EL (cell line): ENCODE measurements at places on chromosomes 5 and 9.

GRCh38 chr5:143594902-143595818 lies 191.7 kb upstream of the NR3C1 start:
- DNase-seq, result peak; percentile 42

DNA sequence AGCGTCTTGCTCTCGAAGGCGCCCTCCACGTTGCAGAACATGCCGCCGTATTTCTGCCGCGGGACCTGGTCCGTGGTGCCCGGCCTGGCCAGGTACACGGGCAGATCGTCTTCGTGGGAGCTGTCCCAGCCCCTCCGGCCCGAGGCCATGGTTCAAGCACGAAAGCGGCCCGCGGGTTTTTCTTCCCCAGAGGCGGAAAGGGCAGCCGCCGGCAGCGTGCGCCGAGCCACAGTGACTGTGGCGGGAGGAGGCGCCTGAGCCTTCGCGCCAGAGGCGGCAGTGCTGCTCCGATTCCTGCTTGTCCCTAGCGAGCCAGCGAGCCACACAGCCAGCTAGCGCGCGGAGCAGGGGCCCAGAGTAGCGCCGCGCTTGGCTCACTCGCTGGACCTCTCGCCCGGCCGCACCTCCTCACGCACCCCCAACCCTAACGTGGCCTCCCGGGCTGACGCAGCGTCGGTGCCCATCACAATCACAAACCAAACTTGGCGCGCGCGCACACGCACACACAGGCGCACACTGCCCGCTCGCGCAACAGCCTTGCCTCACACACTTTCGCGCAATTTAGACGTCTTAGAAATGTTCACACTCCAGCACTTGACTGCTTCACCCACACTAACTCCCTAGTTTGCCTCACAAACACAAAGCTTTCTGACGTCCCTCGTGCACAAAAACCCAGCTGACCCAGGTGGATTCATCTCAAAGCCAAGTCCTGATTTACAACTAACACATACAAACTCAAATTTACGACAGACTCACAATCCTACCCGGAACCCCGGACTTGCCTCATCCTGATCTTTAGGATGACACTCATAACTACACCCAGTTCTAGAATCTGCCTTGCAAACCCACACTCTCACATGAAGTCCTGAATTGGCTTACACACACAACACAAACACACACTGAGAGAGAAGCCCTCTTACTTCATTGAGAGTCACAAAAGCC lies at the start of gene DPYSL3:
TSS of gene DPYSL3 (minus strand) at position 359 of the 942 bp plus-strand sequence. CDS start at position 149, 210 bp downstream.
- peak; percentile 85 for DNase-seq

GRCh38 chr9:79807971-79808370 lies 236.2 kb downstream of the TLE4 start:
- DNase-seq, result no peak

- DNase-seq, result no peak
These were observed 384.0 kb upstream of the IRX4 start for GRCh38 chr5:2266641-2267240.

DNA sequence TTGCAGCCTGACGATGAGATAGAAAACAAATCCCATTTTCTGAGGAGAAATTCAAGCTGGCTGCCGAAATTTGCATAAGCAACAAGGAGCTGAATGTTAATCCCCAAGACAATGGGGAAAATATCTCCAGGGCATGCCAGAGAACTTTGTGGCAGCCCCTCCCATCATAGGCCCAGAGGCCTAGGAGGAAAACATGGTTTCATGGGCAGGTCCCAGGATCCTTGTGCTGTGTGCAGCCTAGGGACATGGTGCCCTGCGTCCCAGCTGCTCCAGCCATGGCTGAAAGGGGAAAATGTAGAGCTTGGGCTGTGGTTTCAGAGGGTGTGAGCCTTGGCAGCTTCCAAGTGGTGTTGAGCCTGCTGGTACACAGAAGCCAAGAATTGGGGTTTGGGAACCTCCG lies 48.8 kb upstream of the MAN2A1 start:
- DNase-seq, result no peak

DNA sequence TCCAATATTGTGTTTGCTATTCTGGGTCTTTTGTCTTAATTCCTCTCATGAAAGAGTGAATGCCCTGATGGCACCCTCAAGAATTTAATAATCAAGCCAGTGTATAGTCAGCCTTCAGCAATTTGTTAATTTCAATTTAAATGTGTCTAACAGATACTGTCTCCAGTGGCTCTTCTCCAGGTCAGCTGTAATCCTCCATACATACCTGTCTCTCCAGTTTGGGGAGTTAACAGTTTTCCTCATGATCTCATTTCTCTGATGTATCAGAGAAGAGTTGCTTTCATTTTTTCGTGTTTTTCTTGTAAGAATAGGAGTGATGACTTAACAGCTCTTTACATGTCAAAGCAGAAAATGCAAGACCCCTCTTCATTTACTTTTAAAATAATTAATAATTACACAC lies 500.3 kb upstream of the RORB start:
- no peak for DNase-seq

DNA sequence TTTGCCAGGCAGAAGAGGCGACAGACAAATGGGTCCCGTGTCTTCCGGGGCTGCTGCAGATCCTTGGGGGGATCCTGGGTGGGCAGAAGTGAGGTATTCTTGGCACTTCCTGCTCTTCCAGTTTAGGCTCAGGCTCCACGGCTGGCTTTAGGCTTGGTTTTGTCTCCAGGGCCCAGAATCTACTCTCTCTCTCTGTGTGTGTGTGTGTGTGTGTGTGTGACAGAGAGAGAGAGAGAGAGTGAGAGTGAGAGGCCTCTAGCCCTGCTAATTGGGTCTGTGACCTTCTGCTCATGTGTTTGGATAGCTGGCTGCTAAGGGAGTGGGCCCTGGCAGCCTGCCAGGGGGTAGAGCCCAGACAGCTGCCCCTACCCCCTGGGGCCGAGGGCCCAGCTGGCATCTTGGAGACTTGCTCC lies 39.3 kb downstream of the CRB2 start:
- no peak for DNase-seq

DNA sequence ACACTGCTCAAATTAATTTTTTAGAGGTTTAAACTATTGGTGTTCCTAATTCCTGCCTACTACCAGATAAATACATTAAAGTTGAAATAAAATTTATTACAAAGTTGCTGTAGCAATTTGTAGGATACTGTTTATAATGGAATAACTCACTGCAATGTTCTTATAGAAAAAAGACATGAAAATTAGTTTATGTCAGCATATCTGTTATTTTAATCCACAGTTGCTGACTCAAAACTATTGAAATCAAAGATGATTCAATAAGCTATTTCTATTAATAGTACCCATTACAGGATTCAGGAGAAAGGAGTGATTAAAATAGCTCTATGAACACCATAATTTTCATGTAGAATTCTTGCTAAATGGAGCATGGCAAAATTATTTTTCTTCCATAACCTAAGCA lies 764.4 kb upstream of the NUDT12 start:
- DNase-seq, result no peak

DNA sequence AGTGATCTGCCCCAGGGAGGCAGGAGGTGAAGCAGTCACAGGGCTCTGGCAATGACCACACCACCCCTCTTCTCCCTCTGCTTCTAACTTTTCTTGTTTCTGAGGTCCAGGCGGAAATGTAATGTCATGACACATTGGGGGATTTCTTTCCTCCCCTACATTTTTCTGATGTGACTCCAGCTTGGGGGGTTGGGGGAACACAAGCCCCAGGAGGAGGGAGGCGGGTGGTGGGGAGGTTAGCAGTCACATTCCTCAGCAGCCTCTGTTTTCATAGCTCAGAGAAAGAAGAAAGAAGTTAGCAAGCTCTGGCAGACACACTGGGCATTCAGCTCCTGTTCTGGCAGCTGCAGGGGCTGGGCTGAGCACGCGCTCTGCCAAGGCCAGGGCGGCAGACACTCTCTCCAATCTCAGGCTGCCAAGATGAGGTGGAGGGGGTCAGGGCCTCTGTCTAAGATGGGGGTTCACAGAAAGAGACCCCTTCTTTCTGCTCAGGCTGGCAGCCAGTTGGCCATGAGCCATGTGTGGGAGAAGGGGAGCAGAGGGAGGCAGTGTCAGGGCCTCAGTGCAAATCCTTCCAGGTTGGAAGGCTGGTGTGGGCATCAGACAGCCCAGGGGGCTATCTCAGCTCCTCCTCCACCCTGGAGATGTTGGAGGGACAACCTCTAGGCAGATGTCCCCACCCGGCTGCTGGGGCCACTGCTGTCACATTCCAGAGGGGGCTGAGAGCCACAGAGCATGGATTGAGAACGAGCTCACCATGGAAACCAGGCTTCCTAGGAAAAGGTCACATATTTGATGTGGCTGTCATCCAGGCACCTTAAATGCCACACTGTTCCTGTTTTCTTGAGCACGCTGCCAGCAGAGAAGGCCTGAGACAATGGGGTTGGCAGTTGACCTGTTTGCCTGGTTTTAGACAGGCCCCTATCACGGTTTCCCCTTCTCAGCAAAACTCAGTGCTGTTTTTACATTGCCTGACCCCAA lies 20.1 kb upstream of the PFDN1 start:
- peak; percentile 99 for DNase-seq

DNA sequence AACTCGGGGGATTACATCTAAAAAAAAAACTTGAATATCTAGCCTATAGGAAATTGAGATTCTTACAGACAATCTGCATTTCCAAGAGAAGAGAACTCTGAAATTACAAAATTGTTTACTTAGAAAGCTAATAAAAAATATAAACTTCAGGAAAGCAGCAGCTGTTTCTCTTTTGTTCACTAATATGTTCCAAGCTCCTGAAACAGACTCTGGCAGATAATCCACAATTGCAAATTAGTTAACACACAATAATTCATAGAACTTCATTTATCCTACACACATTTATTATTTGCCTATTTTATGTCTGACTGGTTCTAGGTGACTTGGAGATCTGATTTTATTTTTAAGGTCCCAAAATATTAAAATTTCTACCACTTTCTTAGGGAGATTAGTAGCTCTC lies 83.8 kb downstream of the TMEM167A start:
- no peak for DNase-seq

GRCh38 chr9:113222482-113222841 lies 1.1 kb downstream of the SLC31A1 start:
- peak; percentile 25 for DNase-seq

DNA sequence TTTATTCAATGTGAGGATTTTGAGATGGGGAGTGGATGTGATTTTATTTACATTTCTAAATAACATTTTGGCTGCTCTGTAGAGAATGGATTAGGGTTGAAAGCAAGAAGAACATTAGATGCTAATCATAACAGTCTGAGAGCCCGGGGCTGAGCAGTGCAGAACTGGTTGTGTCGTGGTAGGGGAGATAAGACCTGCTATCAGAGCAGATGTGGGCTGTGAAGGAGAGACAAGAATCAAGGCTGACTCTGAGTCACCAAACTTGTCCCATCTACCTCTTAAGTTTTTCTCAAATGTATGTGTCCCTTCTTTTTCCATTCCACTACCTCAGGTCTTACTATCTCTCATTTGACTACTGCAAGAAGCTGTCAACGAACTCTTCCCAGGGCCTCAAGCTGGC lies 35.4 kb upstream of the SLC28A3 start:
- DNase-seq, result no peak

DNA sequence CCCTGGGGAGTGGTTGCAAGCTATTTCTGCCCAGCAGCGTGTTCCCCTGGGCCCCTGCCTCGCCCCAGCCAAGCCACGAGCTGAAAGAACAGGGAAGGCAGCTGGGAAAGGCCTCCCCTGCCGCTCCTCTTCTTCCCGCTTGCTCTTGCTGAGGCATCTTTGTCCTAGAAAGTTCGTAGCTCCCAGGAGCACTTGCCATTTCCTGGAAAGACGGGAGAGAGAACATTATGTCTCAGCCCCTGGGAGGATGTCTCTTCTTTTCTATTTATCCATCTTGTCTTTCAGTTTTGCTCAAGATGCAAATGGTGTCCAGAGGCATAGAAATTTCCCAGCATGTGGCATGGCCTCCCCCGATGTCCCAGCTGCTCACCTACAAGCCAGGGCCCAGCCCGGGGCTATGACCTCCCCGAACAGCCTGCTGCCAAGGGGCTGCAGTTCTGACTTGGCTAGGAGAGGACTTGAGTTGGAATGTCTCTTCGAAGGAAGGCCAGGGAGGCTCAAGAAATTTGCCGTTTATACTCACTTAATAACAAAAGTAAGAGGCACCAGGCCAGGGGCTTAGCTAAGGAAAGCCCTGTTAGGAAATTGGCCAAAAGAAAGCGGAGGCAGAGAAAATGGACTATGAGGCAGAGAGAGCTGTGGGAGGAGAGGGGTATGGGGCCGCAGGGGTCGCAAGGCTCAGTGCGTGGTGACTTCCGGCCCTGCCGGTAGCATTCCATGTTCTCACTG lies 87.3 kb downstream of the LIFR start:
- DNase-seq, result no peak

DNA sequence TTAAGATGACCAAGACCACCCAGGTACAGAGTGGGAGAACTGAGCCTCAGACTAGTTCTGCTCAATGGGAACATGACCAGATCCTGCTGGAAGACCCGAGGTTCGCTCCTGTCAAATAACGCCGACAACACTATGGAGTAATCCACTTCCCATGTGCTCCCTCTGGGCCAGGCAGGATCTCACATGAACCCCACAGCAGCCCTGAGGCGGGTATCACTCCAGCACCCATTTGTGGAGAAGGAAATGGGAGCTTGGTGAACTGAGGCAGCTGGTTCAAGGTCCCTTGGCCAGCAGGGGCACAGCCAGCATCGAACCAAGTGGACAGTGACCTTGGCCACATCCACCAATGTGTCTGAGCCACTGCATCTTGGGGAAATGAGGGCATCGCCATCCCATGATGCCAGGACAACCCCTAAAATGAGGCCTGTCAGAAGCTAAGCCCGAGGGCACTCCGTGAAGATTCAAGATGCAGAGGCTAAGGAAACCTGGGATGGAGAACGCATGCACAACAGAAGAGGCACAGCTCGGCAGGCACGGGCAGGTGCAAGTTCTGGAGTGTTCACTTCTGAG lies 8.5 kb downstream of the ANKS6 start:
- DNase-seq, result no peak

DNA sequence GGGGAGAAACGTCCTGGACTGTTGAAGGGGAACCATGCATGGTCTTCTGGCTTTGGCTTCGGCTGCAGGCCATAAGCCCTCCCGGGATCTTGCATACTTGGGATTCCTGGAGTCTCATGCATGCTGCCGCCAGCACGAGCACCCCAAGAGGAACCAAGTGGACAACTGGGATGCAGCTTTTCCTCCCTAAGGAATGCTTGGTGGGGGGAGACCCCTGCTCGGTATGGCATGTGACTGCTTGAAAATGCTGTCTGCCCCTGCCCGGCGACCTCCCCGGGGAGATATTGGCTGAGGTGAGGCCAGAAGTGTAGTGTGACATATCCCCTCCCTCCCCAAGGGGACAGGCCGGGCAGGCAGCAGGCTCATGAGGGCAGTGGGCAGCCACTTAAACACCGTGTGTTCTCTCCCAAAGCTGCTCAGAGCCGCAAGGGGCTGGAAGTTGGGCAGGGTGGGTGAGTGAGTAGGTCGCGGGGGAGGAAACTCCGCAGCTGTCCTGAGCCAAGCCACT lies 15.7 kb downstream of the TMEM171 start:
- peak; percentile 68 for DNase-seq

DNA sequence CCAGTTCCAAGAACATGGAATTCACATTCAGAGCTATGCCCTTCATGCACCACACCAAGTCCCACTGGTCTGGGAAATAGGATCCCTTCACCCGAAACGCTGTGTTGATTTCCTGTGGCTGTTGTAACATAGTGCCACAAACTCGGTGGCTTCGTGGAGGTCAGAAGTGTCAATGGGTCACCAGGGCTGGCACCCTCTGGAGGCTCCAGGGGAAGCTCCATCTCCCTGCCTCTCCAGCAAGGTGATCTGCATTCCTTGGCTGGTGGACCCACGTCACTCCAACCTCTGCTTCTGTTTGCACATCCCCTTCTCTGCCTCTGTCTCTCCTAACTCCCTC lies 28.9 kb upstream of the ALDH1B1 start:
- DNase-seq, result no peak

GRCh38 chr9:99752417-99753109 lies 69.1 kb upstream of the NR4A3 start:
- DNase-seq, result peak; percentile 81
